NB4 (cell line): ENCODE measurements at places on chromosomes 1 and 21.

GRCh38 chr1:243582326-243582725, 267.7 kb downstream of the AKT3 start:
- no peak for DNase-seq

- peak; percentile 61 for DNase-seq
Observed at GRCh38 chr1:114979278-114979891, 50.2 kb upstream of the TSHB start.

DNA sequence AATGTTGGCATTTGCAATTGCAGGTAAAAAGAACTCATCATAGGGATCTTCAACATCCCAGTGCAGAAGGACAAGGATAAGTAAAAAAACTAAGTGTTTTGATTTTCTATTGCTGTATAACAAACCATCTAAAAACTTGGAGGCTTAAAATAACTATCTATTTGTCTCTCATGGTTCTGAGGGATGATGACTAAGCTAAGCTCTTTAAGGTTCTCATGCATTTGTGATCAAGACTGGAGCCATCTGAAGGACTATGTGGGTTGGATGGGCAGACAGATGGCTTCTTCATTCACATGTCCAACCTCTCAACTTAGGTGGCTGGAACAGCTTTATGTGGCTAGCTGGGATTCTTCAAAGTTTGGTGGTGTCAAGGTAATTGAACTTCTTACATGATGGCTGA, 51.5 kb downstream of the RPL5 start:
- peak; percentile 6 for DNase-seq

GRCh38 chr1:109198745-109199144, 15.0 kb upstream of the SARS1 start:
- no peak for DNase-seq

- DNase-seq: no peak
Observed at GRCh38 chr1:31765516-31765915, 1.4 kb upstream of the ADGRB2 start.

DNA sequence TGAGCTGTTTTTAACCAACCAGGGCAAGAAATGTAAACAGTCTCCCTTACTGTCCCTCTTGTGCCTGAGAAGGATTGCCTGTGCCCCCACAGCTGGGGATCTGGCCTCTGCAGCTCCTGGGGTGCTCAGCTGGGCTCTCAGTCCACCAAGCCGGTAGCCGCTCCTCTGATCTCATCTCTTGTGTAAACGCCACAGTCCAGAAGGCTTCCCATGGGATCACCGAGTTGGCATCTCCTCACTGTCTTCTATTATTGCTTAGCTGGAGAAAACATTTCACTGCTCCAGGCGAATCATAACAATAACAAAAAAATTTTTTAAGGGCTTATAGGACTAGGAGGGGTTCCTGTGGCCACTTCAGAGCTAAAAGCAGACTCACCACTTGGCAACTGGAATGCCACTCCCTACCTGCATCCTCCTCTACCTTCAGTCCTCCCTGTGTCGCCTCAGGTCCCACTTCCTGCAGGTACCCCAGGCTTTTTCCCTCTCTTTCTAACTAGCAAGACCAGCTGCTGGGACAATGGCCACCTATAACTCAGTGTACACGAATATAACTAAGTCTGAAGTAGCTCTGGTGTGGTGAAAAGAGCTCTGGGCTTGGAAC, 75.8 kb downstream of the ATP1A1 start:
- no peak for DNase-seq

DNA sequence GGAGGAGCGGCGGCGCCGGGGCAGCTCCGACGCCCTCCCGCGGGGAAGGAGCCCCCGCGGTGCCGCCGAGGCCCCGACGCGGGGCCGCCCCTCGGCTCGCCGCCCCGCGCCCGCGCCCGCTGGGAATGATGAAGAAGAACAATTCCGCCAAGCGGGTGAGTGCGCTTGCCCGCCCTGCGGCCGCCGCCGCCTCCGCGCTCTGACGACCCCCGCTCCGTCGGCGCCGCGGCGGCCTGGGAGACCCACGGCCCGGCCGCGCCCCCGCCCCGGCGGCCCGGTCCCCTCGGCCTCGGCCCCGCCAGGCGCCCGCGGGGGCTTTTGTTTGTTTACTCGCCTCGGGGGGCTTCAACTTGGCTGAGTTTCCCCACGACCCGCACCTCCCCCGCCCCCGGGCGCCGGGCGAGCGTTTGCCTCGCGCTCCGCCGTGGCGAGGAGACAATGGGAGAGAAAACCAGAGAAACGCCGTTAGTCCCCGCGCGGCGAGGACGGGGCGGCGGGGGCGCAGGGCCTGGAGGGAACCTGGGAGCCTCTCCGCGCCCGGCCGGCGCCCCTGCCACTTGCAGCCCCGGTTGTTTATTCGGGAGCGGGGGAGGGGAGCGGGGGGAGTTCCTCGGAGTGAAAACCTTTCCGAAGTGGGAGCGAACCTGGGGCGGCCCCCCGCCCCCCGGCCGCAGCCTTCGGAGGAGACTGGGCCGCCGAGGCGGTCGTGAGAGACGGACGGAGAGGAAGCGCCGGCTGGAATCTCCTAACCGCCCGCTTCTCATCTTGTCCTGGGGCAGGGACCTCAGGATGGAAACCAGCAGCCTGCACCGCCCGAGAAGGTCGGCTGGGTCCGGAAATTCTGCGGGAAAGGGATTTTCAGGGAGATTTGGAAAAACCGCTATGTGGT, 661 bp downstream of the PLEKHO1 start:
- DNase-seq: peak; percentile 55

- peak; percentile 75 for DNase-seq
Observed at GRCh38 chr1:21956720-21957552, 19.8 kb upstream of the HSPG2 start.

- no peak for DNase-seq
Observed at GRCh38 chr1:201509601-201510374, 2.9 kb upstream of the CSRP1 start.

- DNase-seq: peak; percentile 97
Observed at GRCh38 chr1:151370211-151370911, 2.1 kb downstream of the SELENBP1 start.

- DNase-seq: no peak
Observed at GRCh38 chr1:165647517-165647916, 16.5 kb downstream of the MGST3 start.

DNA sequence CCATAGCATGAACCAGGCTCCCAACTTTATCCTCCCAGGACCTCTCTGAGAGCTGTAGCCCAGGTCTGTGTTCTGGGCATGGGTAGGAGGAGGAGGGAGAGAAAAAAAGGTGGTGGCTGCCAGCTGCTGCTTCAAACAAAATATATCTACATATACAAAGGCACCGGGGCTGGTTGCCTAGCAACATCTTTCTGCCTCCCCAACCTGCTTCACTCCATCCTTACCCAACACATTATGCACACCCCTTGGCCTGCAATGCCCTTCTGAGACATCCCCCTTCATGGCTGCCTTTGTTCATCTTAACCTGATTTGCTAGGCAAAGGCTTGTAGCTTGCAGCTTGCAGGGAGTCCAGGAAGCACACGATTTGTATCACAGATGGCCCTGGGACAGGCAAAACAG, 27.2 kb upstream of the ATP1A1 start:
- no peak for DNase-seq

- peak; percentile 63 for DNase-seq
Observed at GRCh38 chr1:161182214-161182613, 4.9 kb upstream of the B4GALT3 start.

DNA sequence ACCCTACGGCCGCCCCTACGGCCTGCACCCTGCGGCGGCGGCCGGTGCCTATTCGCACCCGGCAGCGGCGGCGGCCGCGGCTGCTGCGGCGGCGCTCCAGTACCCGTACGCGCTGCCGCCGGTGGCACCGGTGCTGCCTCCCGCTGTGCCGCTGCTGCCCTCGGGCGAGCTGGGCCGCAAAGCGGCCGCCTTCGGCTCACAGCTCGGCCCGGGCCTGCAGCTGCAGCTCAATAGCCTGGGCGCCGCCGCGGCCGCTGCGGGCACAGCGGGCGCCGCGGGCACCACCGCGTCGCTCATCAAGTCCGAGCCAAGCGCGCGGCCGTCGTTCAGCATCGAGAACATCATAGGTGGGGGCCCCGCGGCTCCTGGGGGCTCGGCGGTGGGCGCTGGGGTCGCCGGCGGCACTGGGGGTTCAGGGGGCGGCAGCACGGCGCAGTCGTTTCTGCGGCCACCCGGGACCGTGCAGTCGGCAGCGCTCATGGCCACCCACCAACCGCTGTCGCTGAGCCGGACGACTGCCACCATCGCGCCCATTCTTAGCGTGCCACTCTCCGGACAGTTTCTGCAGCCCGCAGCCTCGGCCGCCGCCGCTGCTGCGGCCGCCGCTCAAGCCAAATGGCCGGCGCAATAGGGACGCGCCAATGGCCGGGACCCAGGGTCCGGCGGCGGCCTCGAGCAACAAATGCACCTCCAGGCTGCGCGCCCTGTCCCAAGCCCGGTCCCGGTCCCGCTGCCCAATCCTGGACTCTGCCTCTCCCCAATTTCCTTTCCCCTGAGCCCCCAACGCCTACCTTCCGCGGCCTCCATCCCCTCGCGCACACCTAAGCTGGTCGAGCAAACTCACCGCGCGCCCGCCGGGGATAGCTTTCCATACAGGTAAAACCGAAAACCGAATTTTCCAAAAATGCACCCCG, 1.8 kb downstream of the FOXD3 start:
- no peak for DNase-seq

GRCh38 chr1:203342192-203342940, 8.6 kb downstream of the FMOD start:
- DNase-seq: peak; percentile 44

DNA sequence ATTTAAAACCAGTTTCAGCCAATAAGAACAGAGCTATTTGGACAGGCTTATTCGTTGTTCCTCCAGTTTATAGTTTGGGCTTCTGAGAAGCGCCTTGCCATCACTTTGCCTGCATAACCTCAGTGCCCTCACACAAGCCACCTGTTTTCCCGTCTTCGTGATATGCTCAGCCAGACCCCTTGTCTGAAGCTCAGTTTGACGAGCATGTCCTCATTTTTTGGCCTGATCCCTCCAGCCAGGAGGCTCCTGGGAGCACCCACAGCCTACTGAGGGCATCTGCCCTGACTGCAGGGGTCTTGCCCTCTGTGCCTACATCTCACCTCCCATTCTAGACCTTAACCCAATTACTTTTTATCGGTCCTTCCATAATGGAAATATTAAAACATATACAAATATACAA, 95.3 kb downstream of the ADARB1 start:
- no peak for DNase-seq

- DNase-seq: peak; percentile 49
Observed at GRCh38 chr1:26336477-26337205, 17.3 kb downstream of the CRYBG2 start.

DNA sequence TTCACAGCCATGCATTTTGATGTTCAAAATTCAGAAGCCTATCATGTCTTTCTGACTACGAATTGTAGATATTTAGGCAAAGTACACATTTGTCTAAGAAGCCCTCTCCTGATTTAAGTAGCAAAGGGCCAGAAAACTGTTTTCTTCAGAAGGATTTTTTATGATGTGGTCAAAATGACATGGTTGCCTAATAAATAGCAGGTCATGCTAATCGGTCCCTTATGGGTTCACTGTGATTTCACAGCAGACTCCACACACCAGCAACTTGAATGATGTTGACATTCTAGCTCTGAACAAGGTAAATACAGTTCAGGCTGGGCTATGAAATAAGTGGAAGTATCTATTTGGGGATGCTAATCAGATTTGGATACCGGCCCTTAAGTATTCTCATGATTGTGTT, 178.7 kb upstream of the DPYD start:
- DNase-seq: no peak

DNA sequence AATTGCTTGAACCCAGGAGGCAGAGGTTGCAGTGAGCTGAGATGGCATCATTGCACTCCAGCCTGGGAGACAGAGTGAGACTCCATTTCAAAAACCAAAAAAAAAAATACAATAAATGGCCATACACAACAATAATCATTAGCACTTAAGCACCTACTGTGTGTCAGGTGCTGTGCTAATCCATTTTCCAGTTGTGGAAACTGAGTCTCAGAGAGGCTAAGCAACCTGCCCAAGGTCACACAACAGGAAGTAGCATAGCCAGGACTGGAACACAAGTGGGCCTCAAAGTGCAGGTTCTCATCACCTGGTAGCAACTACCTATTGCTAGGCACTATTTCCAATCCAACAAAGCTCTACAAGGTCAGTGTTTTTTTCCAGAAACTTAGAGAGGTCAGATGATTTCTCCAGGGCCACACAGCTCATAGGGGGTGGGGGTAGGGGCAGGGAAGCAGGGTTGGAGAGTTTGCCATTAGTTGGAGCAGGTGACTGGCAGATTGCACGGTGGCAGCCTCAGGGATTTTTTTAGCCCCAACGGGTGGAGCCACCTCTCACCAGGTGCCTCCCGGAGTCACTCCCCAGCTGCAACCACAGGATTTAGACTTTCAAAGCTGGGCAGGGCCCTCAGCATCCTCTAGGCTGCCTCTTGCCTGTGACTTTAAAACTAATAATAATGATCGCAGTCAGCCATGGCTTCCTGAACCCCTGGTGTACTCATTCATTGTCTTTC, 52.5 kb upstream of the ID3 start:
- DNase-seq: no peak

- no peak for DNase-seq
Observed at GRCh38 chr1:180837020-180837419, 75.7 kb upstream of the KIAA1614 start.

GRCh38 chr1:55064071-55064581, 24.8 kb downstream of the PCSK9 start:
- DNase-seq: no peak

DNA sequence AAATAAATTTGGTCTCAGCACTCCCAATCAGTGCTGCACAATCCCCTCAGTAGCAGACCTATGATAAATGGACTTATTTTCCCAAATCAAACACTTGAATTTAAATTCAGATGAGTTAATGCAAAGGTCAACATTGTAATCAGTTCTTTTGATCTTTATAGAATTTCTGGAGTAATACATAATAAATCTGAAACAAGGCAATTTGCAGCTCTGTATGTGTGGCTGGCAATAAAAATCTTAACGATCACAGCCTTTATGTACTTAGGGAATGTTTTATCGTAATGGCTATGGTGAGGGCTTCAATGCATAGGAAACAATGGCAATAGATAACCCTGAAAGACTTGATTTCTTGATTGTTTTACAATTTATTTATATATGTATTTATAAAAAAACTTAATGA, 91.4 kb downstream of the GPATCH2 start:
- no peak for DNase-seq

- no peak for DNase-seq
Observed at GRCh38 chr1:156499194-156499841, 1.3 kb downstream of the MEF2D start.

DNA sequence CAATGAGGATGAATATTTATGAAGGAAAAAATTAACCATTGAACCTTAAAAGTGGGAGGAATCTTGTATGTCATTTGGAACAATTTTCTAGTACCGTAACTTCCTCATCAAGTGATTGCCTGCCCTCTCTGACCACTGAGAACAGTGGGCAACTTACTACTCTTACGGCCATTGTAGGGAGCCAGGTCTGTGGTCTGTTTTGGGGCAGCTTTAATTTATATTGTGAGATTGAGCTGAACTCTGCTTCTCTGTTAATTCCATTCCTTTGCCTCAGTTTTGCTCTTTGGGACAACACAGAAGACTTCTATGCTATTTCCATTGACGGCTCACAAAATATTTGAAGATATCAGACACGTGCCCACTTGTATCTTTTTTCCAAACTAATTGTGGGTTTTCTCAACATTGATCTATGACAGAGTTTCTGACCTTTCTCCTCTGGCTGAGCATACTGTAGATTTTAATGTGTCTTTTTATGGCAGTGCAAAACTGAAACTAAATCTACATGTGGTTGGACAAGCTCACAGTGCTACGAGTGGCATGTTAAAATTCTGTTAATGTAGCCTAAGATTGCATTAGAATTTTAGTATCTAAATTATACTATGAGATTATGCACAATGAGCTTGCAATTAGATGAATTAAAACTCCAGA, 27.8 kb upstream of the ZNF281 start:
- no peak for DNase-seq

- DNase-seq: no peak
Observed at GRCh38 chr1:88897070-88897730, 5.8 kb upstream of the GTF2B start.

- DNase-seq: no peak
Observed at GRCh38 chr1:224495866-224496265, 61.3 kb upstream of the WDR26 start.
